ENCODE measurements at places on chromosomes 5 and 9. TPM values are rescaled to one million over a fixed set of nuclear protein-coding genes. Genes with fewer than 3 reads are reported as not detected.

LCP2 gene
- 15.0 TPM for total RNA-seq

BAAT gene
- not detected for total RNA-seq

DNA sequence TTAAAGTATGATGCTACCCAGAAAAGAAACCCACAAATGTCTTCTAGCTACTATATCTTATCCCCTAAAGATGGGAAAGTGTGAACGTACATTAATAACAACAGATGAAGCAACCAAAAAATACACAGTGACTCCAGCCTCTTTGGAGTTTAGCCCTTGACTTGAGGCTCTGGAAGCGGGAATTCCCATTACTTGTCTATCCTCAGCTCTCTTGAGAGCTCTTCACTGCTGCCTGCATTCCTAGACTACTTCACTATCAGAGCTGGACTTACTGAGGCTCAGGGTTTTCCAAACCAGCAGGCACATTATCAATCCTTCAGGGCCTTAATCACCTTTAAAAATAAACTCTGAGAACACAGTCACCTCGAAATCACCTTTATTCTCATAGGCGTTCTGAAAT is 1.0 kb upstream of the NME5 start:
- no peak overlapping the region for H3K27ac ChIP-seq
- DNase-seq, result no peak
- no peaks in the 10 kb centered on the region for H3K36me3 ChIP-seq
- H3K4me1 ChIP-seq, result peaks cover 13% of the 10 kb centered on the region

SPINK6 gene
- not detected for total RNA-seq

PDLIM7 gene
- 489 TPM for total RNA-seq

DMGDH gene
- 3.1 TPM for total RNA-seq

NMUR2 gene
- total RNA-seq, result not detected

DNA sequence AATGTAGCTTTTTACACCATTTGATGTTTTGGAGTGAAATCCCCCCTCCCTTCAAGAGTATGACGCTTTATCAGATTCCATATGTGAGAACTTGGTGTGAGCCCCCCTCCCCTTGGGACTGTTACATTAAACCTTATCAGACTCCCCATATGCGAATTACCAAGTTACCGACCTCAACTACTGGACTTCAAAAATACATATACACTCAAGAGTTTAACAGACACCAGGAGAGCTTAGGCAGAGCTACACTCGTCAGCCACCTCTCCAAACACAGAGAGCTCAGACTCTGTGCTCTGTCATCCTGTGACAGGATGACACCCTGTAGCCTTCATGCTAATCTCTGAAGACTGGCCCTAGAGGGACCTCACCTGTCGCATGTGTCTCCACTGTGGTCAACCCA is 50.2 kb downstream of the FAM114A2 start:
- DNase-seq, result no peak
- H3K4me3 ChIP-seq, result no peak overlapping the region
- no peak overlapping the region for H3K27ac ChIP-seq
- no peaks in the 10 kb centered on the region for H3K4me1 ChIP-seq
- no peaks in the 10 kb centered on the region for H3K36me3 ChIP-seq

DNA sequence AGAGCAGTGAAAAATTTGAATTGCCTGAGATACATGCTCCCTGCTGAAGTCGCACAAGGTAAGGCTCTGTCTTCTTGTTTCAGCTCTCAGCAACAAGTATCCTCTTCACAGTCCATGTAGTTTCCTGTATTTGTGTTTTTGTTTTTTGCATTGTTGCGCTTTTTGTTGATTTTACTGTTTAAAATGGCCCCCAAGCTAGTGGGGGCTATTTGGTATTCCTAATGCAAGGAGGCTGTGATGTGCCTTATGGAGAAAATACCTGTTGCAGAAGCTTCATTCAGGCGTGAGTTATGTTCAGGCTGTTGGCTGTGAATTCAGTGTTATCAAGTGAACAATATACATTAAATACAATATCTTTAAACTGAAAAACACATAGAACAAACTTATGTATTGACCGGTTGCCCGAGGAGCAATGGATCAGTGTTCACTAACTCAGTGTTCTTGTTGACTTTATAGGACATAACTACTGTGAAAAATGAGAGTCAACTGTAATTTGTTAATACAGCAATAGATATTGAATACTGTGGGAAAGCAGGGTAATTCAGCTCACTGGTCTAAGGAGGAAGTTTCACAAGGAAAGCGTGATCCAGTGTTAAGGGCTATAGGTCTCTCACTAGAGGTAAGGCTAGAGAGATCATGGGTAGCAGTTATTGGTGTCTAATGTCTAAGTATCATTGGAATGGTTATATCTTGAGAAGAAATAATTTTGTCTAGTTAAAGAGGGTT is 150.5 kb downstream of the GCNT1 start:
- peaks cover 22% of the 10 kb centered on the region for H3K36me3 ChIP-seq
- H3K27me3 ChIP-seq, result no peaks in the 10 kb centered on the region
- H3K4me3 ChIP-seq, result no peak overlapping the region
- peaks cover 15% of the 10 kb centered on the region for H3K4me1 ChIP-seq

DNA sequence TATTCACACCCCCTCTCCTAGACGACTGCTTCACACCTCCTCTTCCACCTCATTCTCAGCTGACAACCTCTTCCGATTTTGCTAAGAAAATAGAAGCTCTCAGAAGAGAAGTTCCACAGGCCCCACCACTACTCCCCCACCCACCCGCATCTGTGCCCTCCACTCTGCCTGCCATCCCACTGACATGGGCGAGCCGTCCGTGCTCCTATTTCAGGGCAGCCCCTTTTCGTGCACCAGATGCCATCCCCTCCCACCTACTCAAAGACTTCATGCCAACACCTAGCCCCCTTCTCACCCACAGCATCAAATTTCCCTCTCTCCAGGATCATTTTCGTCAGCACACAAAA is 34.6 kb upstream of the JADE2 start:
- no peaks in the 10 kb centered on the region for H3K4me1 ChIP-seq
- DNase-seq, result no peak
- H3K36me3 ChIP-seq, result no peaks in the 10 kb centered on the region
- no peak overlapping the region for H3K27ac ChIP-seq
- H3K4me3 ChIP-seq, result no peak overlapping the region

- DNase-seq, result no peak
- H3K27ac ChIP-seq, result no peak overlapping the region
- H3K36me3 ChIP-seq, result no peaks in the 10 kb centered on the region
- no peaks in the 10 kb centered on the region for H3K4me1 ChIP-seq
Measured at GRCh38 chr9:132439153-132439552, 29.1 kb downstream of the CFAP77 start.

CRAT gene
- total RNA-seq, result 58.8 TPM

DNA sequence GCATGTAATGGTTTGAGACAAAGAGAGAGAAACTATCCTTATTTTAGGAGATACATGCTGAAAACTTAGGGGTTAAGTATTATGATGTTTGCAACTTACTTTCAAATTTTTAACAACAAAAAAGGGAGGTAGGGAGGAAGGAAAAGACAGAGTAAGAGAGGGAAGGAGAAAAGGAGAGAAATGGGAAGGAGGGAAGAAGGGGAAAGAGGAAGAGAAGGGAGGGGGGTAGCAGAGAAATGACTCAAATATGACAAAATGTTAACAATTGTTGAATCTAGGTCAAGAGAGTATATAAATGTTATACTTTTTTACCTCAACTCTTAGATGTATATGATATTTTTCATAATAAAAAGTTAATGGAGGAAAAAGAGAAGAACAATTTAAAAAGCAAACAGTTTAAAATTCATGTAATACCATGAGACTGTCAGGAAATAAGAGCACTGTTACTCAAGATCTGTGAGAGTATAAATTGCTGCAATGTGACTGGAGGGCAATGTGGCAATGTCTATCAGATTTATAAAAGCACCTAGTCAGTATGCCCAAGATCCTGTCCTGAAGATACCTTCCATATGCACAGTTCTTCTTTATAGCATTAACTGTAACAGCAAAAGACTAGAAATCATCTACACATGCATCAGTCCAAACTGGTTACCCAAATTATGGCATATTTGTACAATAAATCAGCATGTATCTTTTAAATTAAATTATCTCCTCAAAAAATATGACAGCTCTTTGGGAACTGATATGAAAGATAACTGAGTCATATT is 16.3 kb downstream of the FBXW11 start:
- peaks cover 5% of the 10 kb centered on the region for H3K4me1 ChIP-seq
- H3K27ac ChIP-seq, result no peak overlapping the region
- no peak overlapping the region for H3K4me3 ChIP-seq
- H3K36me3 ChIP-seq, result no peaks in the 10 kb centered on the region

SLC31A2 gene
- 12.5 TPM for total RNA-seq

- DNase-seq, result no peak
- H3K27me3 ChIP-seq, result no peaks in the 10 kb centered on the region
- H3K36me3 ChIP-seq, result no peaks in the 10 kb centered on the region
- H3K27ac ChIP-seq, result no peak overlapping the region
Measured at GRCh38 chr5:95881833-95882232, 59.3 kb upstream of the GLRX start.

GRCh38 chr9:136719195-136719880 is 7.0 kb downstream of the DIPK1B start:
- H3K27me3 ChIP-seq, result no peaks in the 10 kb centered on the region
- no peak for DNase-seq
- H3K4me3 ChIP-seq, result no peak overlapping the region
- peaks cover 47% of the 10 kb centered on the region for H3K4me1 ChIP-seq
- H3K27ac ChIP-seq, result peak overlapping the region; percentile 73

- H3K27me3 ChIP-seq, result no peaks in the 10 kb centered on the region
- no peak overlapping the region for H3K4me3 ChIP-seq
- H3K36me3 ChIP-seq, result no peaks in the 10 kb centered on the region
- no peak for DNase-seq
- H3K27ac ChIP-seq, result no peak overlapping the region
- H3K4me1 ChIP-seq, result no peaks in the 10 kb centered on the region
Measured at GRCh38 chr9:99859243-99859980, 37.7 kb downstream of the NR4A3 start.

SLC2A6 gene
- total RNA-seq, result 1.4 TPM

ACOT12 gene
- total RNA-seq, result not detected

SH3RF2 gene
- 0.66 TPM for total RNA-seq

C9orf43 gene
- total RNA-seq, result 0.68 TPM

DNA sequence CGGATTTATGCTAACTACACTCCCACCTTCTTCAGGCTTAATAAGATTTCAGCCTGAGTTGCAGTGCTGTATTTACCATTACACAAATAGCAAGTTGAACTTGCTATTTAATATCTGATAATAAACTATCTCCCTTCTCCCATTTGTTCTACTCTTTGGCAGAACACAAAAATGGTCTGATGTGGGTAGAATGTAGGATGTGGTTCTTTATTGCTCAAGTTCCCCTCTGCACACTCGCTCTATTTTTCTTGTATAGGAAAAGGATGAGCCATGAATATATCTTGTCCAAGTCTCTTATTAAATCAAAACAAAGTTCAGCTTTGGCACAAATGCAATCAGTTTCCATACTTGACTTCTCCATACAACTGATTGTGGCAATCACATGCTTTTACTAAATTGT is 37.2 kb upstream of the KIF2A start:
- no peaks in the 10 kb centered on the region for H3K4me1 ChIP-seq
- no peaks in the 10 kb centered on the region for H3K27me3 ChIP-seq
- DNase-seq, result no peak
- no peak overlapping the region for H3K4me3 ChIP-seq

COL15A1 gene
- 67.1 TPM for total RNA-seq

DNA sequence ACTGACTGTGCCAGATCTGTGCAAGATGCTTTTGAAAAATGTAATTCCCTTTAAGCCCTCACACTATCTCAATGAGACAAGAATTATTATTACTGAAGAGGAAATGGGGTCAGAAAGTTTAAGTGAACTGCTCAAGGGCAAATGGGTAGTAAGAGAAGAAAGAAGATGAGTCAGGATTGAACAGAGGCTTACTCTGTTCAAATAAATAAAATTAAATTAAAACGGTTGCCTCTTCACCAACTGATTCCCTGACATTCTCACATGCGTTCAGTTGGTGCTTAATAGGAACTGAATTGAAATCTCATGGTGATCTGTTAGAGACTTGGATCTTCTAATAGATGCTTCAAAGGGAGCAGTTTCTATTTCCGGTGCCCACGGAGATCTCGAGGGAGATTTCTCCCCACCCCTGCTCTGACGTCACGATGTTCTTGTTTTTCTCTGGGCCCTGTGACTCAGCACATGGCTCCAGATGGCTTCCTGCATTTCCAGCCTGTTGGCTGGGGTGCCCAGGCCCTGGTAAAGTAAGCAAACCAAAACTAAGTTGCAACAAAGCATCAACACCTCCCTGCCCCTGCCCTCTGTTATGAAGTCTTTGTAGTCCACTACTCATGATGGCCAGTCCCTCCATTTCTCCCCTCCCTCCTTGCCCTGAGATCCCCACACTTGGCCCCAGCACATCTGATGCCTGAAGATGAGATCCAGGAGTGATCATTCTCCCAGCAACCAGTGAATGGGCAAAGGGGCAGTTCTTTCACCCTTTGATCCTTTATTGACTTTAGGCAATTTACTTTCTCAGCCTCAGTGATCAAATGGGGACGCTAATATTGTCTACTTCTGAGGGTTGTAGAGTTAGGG is 106.1 kb upstream of the CPEB4 start:
- peaks cover 20% of the 10 kb centered on the region for H3K4me1 ChIP-seq
- no peaks in the 10 kb centered on the region for H3K36me3 ChIP-seq
- DNase-seq, result peak; percentile 90
- no peak overlapping the region for H3K4me3 ChIP-seq
- H3K27ac ChIP-seq, result peak overlapping the region; percentile 56
- no peaks in the 10 kb centered on the region for H3K27me3 ChIP-seq

DNA sequence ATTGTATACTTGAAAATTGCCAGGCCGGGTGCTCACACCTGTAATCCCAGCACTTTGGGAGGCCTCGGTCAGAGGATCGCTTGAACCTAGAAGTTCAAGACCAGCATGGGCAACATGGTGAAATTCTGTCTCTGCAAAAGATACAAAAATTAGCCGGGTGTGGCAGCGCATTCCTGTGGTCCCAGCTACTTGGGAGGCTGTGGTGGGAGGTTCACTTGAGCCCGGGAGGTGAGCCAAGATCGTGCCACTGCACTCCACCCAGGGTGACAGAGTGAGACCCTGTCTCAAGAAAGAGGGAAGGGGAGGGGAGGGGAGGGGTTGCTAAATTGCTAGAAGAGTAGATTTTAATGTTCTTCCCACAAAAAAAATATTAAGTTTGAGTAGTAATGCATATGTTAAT is 53.2 kb downstream of the FNBP1 start:
- no peaks in the 10 kb centered on the region for H3K36me3 ChIP-seq
- no peaks in the 10 kb centered on the region for H3K27me3 ChIP-seq
- peaks cover 55% of the 10 kb centered on the region for H3K4me1 ChIP-seq
- peak overlapping the region; percentile 81 for H3K27ac ChIP-seq
- peak; percentile 47 for DNase-seq

DNA sequence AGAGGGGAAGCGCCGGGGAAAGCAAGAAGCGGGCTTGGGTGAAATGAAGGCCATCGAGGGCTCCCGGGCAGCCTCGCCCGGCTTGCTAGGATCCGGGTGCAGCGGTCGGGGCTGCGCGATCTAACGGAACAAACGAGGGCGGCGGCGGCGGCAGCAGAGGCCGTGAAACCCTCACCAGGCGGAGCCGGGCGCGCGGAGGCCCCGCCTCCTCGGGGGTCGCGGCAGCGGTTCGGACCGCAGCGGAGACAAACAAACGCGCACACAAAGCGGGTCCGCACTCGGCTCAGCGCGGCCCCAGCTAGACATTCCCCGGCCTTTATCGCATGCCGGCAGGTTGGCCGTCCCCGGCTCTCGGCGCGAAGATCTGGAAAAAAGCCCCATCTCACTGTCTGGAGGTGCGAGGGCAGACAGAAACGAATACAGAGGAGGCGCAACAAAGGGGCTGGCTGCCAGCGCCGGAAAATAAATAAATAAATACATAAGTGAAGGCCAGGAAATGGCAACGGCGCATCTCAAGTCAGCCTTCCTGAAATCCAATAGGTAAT is 10.5 kb upstream of the TRIM36 start:
- H3K4me3 ChIP-seq, result peak overlapping the region; percentile 41
- H3K27me3 ChIP-seq, result peaks cover 77% of the 10 kb centered on the region
- H3K27ac ChIP-seq, result no peak overlapping the region
- no peak for DNase-seq
- H3K4me1 ChIP-seq, result no peaks in the 10 kb centered on the region
